CD4-positive, alpha-beta T cell (primary cell): ENCODE measurements at places on chromosomes 5 and 9. TPM values are rescaled to one million over a fixed set of nuclear protein-coding genes. Genes with fewer than 3 reads are reported as not detected.

HTR1A gene
- total RNA-seq, result not detected

DMRT3 gene
- total RNA-seq, result not detected

WDR38 gene
- not detected for total RNA-seq

TEK gene
- not detected for total RNA-seq
